Activated T-cell treated with anti-CD3 and anti-CD28 coated beads, Interleukin-2, amount 50 U/mL, for 48 hours (primary cell): ENCODE measurements at places on chromosomes 12 and 14.

- no peak for DNase-seq
Observed at GRCh38 chr12:130204541-130204953, 42.3 kb downstream of the FZD10 start.

- no peak for DNase-seq
Observed at GRCh38 chr14:20658246-20658645, 16.8 kb upstream of the OR6S1 start.

- DNase-seq: no peak
Observed at GRCh38 chr12:83559650-83560049, 872.9 kb downstream of the TMTC2 start.

DNA sequence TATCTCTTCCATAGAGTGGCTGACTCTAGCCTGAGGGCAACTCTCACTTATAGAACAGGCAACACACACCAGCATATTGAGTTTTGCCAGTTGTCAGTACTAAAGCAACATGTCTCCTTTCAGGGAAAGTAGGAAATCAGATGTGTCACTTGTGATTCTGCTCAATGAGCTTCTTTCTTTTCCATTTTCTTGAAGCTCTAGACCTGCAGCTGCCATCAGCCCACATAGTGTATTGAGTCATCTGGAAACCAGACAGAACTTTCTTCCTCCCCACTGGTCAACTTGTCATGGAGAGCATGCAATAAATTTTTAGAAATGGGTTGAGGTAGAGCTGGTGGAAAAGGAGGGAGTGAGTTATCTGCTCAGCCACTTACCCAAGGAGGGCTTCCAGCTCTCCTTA, 209.0 kb upstream of the PLEKHG7 start:
- no peak for DNase-seq

GRCh38 chr12:108793756-108794441, 62.6 kb upstream of the CORO1C start:
- DNase-seq: no peak

DNA sequence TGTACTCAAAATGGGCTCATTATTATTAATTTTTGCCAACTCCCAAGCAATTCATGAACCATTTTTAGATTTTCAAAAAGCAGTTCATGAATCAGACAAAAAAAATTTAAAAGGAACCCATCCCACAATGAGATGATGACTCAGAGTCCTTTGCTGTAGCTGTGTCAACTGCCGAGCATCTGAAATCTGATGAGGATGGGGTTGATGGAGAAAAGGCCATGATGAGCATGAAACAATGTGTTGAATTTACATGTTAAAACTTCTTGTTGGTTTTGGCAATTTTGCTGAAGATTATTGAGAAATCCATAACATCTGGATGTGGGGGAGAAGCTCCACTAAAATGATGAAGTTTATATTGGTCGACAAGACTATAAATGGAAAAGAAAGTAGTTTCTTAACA, 378.0 kb downstream of the FOXG1 start:
- DNase-seq: no peak

GRCh38 chr12:62766496-62766895, 168.5 kb downstream of the PPM1H start:
- no peak for DNase-seq

- DNase-seq: no peak
Observed at GRCh38 chr12:105440037-105440664, 109.7 kb downstream of the C12orf75 start.

DNA sequence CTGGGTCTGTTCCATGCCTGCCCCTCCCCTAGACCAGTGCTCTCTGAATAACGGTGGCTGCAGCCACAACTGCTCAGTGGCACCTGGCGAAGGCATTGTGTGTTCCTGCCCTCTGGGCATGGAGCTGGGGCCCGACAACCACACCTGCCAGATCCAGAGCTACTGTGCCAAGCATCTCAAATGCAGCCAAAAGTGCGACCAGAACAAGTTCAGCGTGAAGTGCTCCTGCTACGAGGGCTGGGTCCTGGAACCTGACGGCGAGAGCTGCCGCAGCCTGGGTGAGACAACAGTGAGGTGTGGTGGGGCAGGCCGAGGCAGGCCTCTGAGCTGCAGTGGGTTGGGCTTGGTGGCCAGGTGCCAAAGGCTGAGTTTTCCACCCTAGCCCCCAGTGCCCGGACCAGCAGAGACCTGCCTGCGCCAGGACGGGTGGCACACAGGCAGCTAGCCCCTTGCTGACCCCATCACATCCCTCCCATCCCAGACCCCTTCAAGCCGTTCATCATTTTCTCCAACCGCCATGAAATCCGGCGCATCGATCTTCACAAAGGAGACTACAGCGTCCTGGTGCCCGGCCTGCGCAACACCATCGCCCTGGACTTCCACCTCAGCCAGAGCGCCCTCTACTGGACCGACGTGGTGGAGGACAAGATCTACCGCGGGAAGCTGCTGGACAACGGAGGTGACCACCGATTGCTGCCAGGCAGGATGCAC, 28.2 kb upstream of the LRP1-AS start:
- peak; percentile 73 for DNase-seq

DNA sequence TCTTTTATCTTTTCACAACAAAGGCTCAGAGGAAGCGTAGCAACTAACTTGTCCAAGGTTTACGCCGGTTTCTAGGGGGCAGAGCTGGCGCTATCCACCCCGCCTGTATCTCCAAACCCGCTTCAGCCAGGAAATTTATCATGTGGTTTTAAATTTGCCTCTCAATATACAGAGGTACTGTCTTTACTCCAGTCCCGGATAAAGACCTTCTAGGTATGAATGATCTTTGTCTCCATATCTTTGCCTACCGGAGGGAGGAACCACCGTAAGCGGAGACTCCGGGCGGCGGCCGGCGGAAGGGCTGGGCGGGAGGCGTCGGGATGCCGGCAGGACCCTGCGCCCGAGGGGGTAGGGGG, 693 bp upstream of the RIMKLB start:
- no peak for DNase-seq

GRCh38 chr12:40618636-40619035, 73.6 kb upstream of the CNTN1 start:
- no peak for DNase-seq

GRCh38 chr12:121397521-121397920, 2.4 kb upstream of the RNF34 start:
- DNase-seq: no peak

DNA sequence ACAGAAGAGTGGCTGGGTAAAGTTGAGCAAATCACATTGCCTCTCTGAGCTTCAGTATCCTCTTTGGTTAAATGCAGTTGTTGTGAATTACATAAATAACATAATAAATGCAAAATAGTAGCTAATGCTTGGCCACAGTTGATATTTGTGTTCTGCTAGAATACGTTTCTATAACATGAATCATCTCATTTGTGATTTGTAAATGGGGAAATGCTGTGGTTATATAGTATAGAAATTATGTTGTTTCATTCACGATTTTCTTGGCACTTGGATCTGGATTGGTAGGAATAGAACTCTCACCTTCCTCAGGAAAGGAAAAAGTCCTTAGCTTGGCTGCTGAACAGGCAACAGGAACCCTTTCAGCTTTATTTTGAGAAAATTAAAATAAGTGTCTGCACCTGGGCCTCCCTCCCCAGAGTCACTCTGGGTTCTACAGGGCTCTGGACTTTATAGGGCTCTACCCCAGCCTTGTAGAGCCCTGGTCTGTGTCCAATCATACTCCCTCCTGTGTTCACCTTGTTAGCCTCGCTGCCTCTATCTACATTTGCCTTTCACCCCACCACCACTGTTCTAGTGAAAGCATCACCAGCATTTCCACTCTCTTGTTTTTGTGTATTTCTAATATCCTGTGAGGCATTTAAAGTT, 107.7 kb upstream of the BCAT1 start:
- no peak for DNase-seq

GRCh38 chr12:32053881-32054624, 52.6 kb upstream of the BICD1 start:
- no peak for DNase-seq

- peak; percentile 76 for DNase-seq
Observed at GRCh38 chr14:100147181-100147631, 12.2 kb downstream of the DEGS2 start.

DNA sequence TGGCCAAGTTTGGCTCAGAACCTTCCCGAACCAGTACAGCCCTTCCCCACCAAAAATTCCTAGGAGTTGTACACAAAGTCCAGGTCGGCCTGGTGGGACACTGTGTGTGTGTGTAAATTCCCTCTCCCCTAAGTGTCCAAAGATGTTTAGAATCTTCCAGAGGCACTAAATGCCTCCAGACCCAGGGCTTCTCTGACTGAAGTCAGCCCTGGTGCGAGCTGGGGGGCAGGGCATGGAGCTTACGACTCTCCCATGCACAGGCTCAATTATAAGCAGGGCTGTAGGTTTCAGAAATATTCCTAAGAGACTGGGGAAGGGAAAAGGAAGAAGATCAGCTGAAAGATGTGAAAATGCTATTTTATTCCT, 106.9 kb upstream of the ATF7IP start:
- DNase-seq: no peak

DNA sequence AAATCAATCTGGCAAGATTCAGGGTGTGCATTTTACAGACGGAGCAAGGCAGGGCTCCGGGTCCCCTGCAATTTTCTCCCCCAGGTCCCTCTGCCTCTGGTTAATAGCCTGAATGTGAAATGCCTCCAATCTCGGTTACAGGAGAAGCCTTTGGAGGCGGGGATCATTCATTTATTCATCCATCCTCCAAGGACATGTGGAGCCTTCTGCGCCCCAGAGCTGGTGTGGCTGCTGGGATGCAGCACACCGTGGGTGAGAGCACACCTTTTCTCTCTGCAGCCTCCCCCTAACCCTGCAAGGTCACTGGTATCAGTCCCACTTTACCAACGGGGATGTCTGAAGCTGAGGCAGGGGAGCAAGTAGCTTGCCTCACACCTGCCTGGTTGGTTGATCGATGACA, 35.4 kb downstream of the CMKLR1 start:
- no peak for DNase-seq
